ENCODE measurements at places on chromosomes 13 and 19.

GRCh38 chr13:90238413-90238812, 1109.1 kb upstream of the MIR17HG start:
- no peak for DNase-seq

GRCh38 chr19:55472463-55472862, 4.0 kb upstream of the ZNF628 start:
- no peak for DNase-seq

DNA sequence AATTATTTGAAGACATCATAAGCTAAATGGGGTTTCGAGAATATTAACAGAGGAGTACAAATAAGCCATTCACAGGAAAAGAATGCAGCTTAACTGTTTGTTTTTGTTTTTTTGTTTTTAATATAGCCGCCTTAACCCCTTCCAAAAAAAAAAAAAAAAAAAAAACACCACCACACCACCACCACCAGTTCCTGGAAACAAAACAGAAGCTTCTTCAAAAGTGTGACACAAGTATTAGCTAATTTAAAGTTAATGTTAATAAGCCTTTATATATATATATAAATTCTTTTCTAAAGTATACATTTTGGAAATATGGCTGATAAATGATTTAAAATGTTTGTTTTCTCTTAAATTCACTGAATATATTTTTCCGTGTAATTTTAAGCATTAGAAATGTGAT, 1.4 kb downstream of the RAP2A start:
- DNase-seq: no peak

DNA sequence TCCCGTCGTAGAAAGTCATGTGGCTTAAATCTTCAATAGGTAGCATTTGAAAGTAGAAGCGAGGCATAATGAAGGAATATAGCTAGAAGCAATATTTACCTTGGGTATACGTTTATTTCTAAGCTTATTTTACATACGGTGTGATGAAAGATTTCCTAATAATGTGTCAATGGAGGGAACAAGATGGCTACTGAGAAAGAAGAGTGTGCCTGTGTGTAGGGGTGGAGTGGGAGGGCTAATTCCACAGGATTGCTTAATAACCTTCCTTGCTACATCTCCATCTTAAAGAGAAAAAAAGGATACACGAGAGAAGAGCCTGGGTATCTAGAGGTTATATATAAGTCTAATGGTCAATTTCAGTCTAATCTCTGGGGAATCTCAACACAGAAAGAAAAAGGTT, 2.0 kb downstream of the SPART start:
- no peak for DNase-seq

- no peak for DNase-seq
Observed at GRCh38 chr13:33740134-33740538, 77.8 kb upstream of the RFC3 start.

DNA sequence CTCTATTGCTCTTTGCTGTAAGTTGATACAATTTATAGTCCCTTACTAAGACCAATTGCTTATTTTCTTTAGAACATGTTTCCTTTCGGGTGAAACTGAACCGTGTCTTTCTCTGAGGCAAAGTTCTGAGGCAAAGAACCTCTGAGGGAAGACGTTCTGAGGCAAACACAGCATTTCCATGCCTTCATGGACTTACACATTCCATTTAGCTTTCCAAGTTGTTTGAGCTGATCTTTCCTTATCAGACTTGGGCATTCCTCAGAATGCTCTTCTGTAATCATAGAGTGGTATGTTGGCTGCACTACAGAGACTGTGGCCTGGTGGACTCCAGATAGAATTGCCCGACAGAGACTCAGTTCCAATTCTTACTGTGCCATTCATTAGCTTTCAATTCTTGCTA, 579.1 kb downstream of the KCTD12 start:
- DNase-seq: no peak

GRCh38 chr13:52414963-52415362, 9.0 kb upstream of the THSD1 start:
- DNase-seq: no peak

DNA sequence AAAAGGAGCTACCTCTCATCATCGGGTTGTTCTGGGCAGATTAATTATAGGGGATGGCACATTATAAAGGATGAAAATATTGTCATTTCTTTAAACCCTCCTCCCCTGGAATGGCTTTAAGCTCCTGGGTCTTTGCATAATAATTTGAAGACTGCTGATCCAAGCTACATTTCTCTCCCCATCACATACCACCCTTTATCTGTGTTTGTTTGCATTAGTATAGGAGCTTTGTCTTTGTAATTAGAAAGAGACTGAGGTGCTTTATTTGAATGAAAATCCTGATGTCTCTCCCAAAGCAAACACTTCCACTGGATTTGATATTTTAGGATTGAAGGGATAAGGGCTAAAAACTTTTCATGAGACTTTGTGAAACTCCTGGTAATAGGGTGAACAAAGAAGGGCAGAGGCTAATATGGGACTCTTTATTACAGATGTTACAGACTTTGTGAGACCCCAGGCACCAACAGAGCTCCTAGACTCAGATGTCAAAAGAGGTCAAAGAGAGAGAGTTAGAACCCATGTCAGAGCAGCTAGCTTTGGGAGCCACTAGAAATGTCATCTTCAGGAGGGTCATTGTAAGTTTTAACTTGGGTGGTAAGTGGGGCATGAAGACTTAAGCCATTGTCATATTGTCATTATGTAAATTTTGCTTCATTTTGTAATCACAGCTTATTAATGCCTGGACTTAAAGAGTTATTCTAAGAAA, 75.3 kb upstream of the RXFP2 start:
- DNase-seq: no peak

GRCh38 chr19:38433268-38433733, at the start of gene RYR1:
TSS of gene RYR1 (plus strand) at chr19:38433691. CDS start at chr19:38433830, 139 bp downstream.
- DNase-seq: peak; percentile 91

GRCh38 chr19:58351990-58352755, 1.1 kb downstream of the A1BG start:
- DNase-seq: no peak

DNA sequence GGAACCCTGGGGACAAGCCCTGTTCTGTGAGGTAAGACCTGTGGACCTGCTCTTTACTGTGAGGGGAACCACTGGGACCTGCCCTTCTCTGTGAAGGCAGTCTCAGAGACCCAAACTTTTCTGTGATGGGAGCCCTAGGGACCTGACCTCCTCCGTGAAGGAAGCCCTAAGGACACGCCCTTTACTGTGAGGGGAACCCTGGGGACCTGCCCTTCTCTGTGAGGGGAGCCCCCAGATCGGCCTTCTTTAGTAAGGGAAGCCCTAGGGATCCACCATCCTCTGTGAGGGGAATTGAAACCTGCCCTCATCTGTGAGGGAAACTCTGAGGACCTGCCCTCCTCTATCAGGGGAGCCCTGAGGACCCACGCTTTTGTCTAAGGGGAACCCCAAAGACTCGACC, 343.5 kb downstream of the UQCRFS1 start:
- DNase-seq: no peak

- DNase-seq: no peak
Observed at GRCh38 chr13:81540777-81541176, 1199.9 kb upstream of the SPRY2 start.

- DNase-seq: no peak
Observed at GRCh38 chr19:3039641-3040077, 10.6 kb upstream of the TLE2 start.

DNA sequence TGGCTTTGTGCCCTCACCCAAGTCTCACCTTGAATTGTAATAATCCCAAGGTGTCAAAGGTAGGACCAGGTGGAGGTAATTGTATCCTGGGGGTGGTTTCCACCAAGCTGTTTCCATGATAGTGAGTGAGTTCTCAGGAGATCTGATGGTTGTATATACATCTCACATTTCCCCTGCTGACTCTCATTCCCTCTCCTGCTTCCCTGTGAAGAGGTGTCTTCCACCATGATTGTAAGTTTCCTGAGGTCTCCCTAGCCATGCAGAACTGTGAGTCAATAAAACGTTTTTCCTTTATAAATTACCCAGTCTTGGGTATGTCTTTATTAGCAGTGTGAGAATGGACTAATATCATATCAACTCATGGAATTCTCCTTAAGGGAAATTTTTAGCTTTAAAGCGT, 302.6 kb downstream of the LIG4 start:
- DNase-seq: no peak

- no peak for DNase-seq
Observed at GRCh38 chr13:90995614-90996013, 351.9 kb upstream of the MIR17HG start.

GRCh38 chr13:112178769-112179168, 111.8 kb downstream of the SOX1 start:
- no peak for DNase-seq

Measured in spleen (tissue), 13 donors.